ENCODE measurements at places on chromosomes 5 and 9.

GRCh38 chr9:111914749-111915424 lies 18.3 kb downstream of the UGCG start:
- no peak for DNase-seq

- DNase-seq = no peak
Observed at GRCh38 chr5:104606258-104606829, 1043.8 kb upstream of the NUDT12 start.

GRCh38 chr9:3507395-3508077 lies 18.3 kb downstream of the RFX3 start:
- no peak for DNase-seq

- DNase-seq = no peak
Observed at GRCh38 chr5:170655476-170655875, 128.0 kb upstream of the GABRP start.

GRCh38 chr9:123823194-123823947 lies 106.6 kb downstream of the DENND1A start:
- DNase-seq = no peak

GRCh38 chr9:112615584-112616266 lies 102.2 kb downstream of the INIP start:
- no peak for DNase-seq

- DNase-seq = no peak
Observed at GRCh38 chr5:80234116-80234948, 21.5 kb downstream of the SERINC5 start.

DNA sequence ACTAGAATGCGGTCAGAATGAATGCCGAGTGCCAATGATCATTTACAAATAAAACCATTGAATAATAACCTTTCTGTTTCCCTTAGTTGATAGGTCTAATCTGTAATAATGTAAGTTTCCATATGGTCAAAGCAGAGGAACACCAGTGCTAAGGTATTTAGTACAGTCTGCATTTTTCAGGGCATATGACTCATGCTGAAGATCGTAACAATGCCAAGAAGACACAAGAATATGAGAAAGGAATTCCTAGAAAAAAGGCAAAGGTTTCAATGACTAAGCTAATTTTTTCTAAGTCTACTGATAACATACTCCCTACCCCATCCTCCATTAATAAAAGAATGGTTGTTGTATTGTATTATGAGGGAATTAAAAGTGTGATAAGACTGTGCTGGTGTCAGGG lies 2.8 kb downstream of the OR1L8 start:
- no peak for DNase-seq

GRCh38 chr9:69502671-69503301 lies 169.4 kb downstream of the APBA1 start:
- DNase-seq = no peak

DNA sequence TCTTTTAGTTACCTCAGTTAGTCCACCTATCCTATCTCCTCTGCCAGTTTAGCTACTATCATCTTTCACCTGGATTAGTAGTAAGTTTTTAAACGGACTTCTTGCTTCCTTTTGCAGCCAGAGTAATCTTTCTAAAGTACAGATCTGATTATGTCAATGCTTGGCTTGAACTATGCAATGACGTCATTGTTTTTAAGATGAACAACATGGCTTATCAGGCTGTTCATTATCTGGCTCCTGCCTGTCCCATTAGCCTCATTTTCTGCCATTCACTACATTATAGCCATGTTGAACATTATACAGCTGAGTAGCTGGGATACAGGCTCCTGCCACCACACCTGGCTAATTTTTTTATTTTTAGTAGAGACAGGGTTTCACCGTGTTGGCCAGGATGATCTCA lies 98.7 kb downstream of the RANBP17 start:
- no peak for DNase-seq

DNA sequence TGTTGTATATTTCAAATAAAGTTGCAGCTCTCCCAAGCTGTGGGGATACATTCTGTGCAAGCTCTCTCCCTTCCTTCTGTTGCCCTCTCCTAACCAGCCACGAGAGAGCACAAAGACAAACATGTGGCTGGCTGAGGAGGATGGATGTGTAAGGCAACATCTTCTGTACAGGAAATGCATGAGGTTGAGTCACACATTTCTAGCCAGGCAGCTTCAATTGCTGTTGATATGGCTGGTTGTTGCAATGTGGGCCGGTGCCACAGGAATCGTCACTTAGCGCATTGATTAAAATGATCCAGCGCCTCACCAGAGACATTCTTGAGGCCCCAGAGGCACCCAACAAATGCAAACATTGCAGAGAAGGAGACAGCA lies 207.1 kb downstream of the ICE1 start:
- no peak for DNase-seq

- DNase-seq = no peak
Observed at GRCh38 chr5:98604721-98605425, 168.6 kb upstream of the RGMB start.

- DNase-seq = no peak
Observed at GRCh38 chr9:126448136-126448535, 121.5 kb downstream of the MVB12B start.

DNA sequence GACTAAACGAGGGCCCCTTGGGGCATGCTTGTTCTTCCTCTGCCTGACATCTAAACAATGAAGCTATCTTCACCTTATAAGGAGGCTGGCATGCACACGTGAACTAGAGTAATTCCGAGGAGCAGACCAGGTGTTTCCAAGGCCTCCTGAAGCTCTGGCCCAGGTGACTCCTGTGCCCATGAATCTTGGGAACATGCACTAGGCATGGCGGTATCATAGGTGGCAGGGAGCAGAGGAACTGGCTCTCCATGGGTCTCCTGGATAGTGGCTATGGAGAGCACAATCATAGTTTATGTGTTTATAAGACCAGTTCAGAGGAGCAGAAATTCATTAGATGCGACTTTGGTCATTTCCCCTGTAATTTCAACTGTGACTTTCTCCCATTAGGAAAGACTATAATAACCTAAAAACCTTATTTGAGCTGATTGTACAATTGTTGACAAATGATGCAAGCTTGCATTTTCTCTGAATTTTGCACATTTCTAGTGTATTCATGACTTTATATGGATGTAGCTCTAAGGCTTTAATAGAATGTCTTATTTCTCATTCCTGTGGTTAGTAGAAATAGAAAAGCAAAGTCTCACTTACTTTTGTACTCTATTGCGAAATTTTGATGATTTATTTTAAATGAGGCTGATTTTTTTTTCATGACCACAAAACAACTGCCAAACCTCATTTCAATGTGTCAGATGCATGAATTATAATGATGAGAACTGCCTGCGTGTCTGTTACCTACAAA lies 135.3 kb upstream of the RPS23 start:
- DNase-seq = no peak

Data from stimulated activated CD4-positive, alpha-beta T cell treated with anti-CD3 and anti-CD28 coated beads, TNF-alpha, amount 100 ng/mL, for 24 hours (primary cell).